ENCODE measurements at places on chromosomes 3 and 15.
A peak's percentile ranks its signal among the peaks of the same experiment; 100 is the strongest.

DNA sequence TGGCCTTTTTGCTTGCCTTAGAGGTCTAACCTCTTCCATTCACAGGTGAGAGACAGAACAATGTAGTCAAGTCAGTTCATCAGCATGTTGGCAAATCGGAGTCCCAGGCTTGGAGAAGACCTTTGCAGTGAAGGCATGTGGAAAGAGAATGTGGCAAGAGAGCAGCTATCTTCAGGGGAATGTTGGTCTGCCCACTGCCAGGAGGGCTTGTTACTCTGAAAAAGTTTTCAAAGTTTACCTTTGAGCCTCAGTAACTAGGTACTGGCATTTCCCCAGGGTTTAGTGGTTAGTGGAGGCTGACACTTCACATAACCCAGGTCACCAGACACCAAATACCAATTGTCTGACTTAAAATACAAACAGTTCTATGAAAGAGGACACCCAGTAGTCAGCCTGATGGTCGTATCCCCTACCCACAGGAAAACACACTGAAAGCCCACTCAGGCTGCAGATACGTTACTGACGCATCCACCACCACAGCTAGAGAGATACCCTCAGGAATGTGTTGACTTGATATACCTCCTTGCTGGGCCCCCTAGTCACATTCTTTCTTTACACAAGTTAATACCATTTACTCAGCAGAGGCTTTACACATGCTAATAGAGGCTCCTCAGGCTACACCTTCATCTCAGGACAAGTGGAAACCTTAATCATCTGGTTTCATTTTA lies 9.7 kb upstream of the ARID3B start:
- DNase-seq: peak; percentile 59

DNA sequence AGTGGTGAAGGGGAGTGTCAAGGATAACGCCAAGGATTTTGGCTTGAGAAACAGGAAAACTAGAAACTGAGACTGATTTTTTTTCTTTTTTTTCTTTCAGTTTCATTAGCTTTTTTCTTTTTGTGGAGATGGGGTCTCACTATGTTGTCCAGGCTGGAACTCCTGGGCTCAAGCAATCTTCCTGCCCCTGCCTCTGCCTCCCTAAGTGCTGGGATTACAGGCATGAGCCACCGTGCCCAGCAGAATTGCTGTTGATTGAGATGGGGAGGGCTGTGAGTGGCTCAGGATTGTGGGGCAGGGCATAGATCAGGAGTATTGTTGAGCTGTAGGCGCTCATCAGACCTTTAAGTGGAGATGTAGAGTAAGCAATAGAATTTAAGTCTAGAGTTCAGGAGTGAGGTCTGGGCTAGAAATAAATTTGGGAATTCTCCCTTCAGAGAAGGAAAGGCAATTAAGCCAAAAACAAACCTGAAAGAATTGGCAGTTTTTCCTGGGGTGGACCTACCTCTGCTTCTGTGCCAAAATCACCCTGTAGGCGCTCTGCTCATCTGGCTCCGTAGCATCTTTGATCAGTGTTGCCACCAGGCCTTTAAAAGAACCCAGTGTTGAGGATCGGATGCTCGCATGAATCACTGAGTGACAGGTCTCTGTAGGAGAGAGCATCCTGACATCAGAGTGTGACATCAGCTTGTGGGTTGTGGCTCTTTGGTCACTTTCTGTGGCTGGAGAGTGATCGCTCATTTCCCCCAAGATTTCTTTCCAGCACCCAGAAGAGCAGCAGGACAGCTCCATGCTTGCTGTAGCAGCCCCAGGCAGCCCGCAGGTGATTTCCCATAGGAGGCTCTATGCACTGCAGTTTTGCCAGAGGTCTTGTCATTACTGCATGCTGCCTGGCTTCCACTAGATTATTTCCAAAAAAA lies 15.8 kb downstream of the ABHD17C start:
- DNase-seq: no peak

DNA sequence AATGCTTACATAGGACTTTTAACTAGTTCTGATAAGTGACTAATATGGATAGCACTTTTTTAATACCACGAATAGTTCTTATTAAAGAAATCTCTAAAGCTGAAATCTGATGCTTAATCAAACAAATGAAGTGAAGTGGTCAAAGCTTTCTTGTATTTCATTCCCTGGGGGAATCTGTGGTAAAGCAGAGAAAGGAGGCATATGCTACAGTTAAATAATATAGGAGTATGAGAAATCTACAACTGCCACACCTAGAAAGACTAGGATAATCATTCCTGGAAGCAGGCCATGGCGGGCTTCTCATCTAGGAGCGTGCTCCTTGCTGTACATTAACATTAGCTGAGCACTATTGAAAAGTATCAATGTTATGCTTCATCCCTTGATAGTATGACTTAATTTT lies 835.7 kb downstream of the OTOL1 start:
- DNase-seq: no peak

DNA sequence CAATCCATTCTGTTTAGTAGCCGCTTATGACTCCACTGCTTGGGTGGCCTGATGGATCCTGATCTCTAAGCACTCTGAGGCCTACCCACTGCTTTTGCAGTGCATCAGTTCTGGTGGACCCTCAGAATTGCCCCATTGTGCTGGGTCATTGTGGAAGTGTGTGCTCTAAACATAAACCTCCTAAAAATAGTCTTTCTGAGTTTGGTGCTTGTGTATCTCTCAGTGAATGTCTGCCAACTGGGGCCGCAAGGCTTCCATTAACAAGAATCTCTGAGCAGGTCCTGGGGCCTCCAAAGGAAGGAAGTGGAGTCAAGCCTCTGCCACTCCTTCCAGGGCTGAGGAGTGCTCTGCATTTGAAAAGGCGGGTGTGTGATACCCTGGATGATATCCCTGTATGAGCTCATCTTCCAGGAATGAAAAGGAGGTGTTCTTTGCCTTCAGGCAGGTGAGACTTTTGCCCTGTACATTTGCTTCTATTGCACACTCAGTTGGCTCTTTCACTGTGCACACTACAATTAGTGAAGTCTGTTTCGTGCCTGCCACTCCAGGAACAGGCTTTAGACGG lies 80.0 kb upstream of the CACNA2D3 start:
- no peak for DNase-seq

DNA sequence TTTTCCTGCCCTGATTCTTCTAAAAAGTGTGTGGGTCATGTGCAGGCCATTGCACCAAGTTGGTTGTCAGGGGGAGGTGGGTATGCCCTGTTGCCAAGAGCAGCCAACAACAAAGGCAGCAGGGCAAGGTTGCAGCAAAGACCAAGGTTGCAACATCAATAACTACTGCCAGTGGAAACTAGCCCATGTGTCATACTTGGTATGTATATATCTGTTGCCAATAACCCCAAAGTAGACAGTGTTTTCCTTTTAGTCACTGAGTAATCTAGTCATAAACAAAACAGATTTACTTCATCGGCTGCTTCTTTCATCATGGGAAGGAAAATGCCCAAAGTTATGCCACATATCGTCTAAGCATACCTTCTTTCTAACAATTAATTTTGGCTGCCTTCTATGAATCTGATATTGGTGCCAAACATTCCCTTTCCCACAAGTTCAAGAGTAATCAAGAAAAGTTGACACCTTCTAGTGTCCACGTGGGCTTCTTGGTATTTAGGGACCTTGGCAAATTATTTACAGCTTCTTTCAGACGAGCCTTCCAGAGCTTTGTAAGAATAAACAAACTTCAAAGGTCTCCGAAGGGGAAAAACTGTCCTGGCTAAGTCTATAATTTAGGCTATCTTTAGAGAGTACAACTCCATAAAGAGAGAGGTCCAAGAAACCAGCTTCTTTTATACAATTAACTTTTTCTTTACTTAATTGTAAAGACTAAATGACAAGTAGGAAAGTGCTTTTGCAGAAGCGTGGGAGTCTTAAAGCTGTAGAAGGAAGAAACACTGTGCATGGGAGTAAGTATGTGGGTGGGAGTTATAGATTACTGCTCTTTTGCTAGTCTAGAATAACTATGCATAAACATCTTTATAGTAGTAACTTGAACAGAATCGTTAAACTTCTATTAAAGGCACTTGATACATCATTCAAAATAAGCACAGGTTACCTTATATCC lies 10.0 kb upstream of the MBNL1 start:
- DNase-seq: peak; percentile 99

DNA sequence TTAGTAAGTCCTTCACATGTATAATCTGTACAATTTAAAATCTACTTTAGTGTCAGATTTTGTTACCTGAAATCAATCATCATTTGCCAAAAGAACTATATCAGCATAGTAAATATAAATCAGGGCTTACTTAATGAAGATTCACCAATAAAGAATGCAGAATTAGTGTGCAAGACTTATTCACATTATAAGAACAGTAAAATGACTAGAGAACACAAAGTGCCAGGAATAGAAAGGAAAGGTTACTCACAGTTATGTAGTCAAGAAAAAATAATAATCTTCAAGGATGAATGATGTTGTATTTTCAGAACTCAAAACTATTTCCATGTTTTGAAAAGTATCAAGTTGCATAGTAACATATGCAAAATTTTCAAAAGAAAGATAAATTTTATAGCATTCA lies 891.9 kb downstream of the ROBO1 start:
- no peak for DNase-seq

GRCh38 chr15:31025996-31026395 lies 34.6 kb upstream of the MTMR10 start:
- DNase-seq: no peak

- no peak for DNase-seq
Measured at GRCh38 chr3:188391592-188391991, 237.6 kb downstream of the LPP start.

- DNase-seq: peak; percentile 47
Measured at GRCh38 chr3:131907796-131908195, 127.0 kb downstream of the CPNE4 start.

DNA sequence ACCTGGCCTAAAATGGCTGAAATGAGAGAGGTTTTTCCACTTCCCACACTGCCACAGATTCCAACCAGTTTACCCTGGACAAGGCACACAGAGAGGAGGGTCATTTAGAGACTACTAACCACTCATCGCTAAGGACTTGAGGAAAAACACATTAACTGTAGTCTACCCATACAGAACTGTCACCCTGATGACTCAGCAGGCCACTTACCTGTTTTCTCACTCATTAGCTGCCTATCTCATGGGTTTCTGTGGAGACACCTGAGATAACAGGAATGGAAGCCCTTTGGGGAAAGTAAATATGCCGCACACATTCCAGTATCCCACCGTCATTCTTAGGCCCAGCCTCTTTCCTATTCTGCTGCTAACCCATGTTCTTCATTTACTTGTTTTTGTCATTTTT lies 50.0 kb downstream of the ABCC5 start:
- DNase-seq: no peak

- DNase-seq: peak; percentile 3
Measured at GRCh38 chr3:54572197-54572895, 355.5 kb downstream of the LRTM1 start.

DNA sequence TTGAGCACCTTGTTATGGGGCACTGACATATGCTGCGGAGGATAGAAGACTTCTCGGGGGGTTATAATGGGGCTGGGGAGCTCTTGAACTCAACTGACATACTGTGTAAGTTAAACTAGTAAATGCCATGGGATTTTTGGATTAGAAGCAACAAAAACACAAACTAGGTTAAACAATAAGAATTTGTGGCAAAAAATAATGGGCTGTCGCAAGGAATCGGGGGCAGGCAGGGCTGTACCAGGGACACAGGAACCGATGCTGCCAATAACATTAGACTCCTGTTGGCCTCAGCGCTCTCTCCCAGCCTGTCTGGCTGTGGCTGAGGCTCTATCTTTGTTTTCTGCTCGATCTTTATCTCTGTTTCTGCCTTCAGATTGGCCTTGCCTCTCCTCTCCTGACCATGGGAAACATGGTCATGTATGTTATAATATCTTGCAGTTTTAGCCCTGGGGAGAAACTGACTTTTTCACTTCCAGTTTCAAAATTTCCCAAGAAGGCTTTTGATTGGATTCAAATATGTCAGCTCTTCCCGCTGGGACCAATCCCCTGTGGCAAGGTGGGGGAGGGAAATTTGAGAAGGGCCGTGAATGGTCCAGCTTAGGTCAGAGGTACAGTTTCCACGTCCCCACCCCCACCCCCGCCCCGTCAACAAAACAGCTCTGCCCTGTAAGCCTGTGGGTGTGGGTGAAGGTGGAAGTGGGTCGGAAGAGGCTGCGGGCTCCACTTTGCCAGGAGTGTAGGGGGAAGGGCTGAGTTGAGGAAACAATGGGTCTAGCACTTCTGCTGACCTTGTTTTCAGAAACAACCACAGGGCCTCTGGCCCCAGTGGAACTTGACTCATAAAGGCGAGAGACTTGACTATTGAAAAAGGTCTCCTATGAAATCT lies 161.1 kb upstream of the TBL1XR1 start:
- peak; percentile 91 for DNase-seq

- DNase-seq: peak; percentile 32
Measured at GRCh38 chr3:117407317-117407716, 697.7 kb downstream of the TUSC7 start.

DNA sequence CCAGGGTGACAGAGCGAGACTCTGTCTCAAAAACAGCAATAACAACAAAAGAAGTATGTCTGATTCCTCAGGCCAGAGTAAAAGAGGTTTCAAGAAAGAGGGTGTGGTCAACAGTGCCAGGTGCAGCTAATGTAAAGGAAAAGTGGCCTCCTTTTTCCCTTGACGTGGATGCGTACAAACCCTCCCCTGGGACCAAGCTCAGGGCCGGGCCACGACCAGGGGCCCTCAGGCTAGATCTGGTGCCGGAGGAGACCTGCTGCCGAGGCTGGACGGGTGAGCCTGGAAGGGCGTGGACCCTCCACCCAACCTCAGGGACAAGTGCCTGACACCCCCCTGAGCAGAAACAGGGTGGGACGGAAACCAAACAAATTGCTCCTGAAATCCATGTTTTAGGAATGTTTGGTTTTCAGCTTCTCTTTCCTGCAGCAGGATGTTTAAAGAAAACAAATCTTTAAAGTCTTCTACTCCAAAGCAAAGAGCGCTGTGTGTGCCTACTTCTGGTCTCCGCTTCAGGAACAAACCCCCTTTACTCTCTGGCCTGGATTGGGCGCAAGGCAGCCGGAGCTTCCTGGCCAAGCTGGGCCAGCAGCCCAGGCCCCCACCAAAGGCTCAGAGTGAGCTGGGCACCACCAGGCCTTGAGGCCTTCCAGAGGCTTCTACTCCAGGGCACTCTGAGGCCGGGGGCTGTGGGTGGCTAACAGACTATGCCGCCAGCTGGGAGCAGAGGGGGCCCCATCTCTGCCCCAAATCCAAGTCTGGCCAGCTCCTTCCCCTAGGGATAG lies 21.4 kb downstream of the ZDHHC19 start:
- DNase-seq: no peak

DNA sequence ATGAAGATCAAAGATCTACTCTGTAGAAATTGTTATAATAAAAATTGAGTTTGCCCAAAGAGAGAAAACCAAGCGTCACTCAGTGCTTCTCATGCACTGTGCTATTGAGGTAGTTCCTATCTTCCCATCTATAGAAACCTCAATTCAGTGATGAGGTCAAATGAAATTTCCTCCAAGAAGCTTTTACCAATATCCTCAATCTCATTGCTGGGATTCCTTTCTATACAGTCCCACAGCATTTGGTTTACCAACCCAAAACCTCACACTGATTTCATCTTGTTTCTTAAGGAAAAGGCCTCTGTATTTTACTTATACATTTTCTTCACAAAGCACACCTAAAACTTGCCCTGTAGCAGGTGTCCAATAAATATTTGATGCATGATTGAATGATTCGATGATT lies 147.2 kb downstream of the ALCAM start:
- DNase-seq: no peak
